ENCODE measurements at places on chromosomes 6 and 20.

GRCh38 chr20:51597389-51598231 lies 55.1 kb upstream of the NFATC2 start:
- no peak for DNase-seq

- no peak for DNase-seq
Measured at GRCh38 chr20:59823030-59823423, 110.4 kb downstream of the SYCP2 start.

DNA sequence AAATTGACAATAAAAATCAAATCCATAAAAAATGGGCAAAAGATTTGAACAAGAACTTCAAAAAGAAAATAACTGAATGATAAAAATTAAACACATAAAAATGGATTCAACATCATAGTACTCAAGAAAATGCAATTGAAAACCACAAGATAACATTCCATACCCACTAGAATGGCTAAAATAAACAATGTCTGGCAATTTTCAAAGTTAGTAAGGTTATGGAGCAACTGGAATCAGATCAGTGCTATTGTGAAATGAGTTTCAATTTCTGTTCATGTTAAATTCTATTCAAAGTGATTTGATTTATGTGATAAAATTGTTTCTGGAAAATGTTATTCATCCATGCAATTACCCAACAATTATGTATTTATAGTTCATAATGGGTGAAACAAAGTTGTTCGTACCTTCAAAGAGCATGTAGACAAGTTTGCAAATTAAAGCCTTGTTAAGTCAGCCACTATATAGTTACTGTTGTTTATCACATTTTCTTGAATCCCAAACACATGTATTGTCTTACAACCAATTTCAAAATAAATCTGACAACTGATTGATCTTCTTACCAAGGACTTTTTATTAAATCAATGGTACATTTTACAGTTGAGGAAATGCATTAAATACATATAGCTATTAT lies 151.5 kb upstream of the CENPW start:
- no peak for DNase-seq

DNA sequence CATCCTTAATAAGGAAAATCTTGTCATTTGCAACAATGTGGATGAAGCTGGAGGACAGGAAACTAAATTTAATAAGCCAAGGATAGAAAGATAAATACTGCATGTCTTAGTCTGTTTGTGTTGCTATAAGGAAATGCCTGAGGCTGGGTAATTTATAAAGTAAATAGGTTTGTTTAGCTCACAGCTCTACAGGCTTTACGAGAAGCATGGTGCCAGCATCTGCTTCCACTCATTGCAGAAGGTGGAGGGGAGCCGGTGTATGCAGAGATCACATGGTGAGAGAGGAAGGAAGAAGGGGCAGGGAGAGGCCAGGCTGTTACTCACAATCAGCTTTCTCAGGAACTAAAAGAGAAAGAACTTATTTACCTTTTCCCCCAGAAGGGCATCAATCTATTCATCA lies 118.9 kb upstream of the SMLR1 start:
- DNase-seq = no peak

- DNase-seq = no peak
Measured at GRCh38 chr6:38136547-38136946, 317.0 kb downstream of the ZFAND3 start.
